SK-N-MC (cell line): ENCODE measurements at places on chromosomes 16 and 17.
A peak's percentile ranks its signal among the peaks of the same experiment; 100 is the strongest.

DNA sequence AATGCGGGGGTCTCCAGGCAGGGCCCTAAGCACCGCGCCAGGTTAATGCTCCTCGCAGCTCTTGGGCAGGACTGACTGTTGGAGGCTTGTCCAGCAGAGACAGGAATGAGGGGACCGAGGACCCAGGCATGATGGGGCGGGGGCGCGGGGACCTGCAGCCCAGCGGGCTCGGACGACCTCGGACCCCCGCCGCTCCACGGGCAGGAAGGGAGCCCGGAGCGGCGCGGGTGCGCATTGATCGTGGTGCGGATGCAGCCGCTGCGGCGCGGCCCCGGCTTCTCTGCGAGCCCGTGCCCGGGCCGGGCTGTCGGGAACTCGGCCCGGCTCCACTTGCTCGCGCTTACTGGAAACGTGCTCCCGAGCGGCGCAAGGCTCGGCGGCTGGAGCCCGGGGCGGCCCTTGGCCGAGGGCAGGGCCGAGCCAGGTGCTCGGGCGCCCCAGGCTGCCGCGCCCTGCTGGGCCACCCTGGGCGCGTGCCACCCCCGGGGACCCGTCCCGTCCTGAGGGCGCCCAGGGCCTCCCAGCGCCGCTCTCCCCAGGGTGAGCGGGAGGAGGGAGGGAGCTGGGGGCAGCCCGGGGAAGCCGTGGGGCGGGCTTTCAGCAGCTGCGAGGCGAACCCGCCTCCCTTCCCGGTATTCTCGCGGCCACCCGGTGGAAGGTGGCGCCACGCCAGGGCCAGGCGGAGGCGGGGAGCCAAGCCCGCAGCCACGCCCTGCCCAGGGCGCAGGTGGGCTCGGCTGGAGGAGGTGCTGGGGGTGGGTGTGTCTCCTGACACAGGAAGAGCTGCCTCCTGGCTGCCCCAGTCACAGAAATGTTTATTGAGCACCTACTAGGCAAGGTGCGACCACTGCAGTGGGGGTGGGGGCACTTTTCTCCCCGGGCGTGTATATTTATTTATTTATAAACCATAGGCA, 45.9 kb downstream of the SOCS3 start:
- DNase-seq = no peak

- no peak for DNase-seq
Measured at GRCh38 chr17:70599198-70599597, 429.9 kb downstream of the KCNJ2 start.

DNA sequence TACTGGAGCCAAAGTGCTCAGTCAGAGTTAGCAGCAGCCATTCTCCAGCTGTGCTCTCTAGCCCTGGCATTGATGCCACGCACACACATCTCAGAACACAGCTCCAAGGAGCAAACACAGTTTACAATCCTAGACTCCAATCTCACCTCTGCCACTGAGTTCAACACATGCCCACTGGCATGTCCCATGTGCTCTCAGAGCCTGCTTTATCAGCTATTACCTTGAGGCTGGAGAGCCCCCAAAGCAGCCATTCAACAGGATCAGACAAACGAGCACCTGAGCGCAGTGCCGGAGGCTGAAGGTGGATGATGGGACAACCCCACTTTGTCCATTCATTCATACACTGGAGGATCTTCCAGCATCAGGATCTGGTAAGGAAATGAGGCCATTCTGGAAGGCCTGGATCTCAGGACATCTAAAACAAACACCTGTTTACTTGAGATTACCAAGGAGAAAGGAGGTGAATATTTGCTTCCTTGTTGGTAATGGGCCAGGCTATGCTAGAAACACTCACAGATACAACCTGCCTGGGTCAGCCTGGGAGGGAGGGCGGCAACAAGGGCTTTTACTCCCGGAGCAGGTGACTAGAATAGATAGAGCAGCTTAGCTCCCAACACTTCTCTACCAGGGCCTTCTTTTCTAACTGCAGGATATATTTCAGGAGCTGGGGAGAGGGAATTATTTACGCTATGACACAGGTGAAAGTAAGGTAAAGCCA, 25.4 kb downstream of the RANBP10 start:
- DNase-seq = no peak

- DNase-seq = no peak
Measured at GRCh38 chr16:30724641-30725417, 23.4 kb upstream of the PHKG2 start.

DNA sequence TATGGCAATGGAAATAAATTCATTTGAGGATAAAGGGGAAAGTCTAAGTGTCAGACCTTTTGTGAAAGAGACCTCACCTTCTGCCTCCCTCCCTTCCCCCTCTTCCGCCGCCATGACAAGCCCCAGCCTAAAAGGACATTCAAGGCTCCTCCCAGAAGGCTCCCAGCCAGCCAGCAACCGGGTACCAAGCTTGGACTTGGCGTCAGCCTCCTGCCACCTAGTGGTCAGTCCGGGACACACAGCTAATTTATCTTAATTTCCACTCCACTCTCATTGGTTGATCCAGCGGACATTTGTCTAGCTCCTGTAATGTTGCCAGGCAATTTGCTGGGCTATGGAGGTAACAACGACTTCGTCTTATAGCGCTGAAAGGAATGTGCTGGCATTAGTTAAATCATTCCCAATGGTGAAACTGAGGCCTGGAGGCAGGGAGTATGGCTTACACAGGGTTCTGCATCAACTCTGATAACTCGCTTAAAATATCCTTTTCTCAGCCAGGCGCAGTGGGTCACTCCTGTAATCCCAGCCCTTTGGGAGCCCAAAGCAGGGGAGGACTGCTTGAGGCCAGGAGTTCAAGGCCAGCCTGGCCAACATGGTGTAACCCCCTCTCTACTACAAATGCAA, 19.3 kb upstream of the CLEC3A start:
- DNase-seq = peak; percentile 44

DNA sequence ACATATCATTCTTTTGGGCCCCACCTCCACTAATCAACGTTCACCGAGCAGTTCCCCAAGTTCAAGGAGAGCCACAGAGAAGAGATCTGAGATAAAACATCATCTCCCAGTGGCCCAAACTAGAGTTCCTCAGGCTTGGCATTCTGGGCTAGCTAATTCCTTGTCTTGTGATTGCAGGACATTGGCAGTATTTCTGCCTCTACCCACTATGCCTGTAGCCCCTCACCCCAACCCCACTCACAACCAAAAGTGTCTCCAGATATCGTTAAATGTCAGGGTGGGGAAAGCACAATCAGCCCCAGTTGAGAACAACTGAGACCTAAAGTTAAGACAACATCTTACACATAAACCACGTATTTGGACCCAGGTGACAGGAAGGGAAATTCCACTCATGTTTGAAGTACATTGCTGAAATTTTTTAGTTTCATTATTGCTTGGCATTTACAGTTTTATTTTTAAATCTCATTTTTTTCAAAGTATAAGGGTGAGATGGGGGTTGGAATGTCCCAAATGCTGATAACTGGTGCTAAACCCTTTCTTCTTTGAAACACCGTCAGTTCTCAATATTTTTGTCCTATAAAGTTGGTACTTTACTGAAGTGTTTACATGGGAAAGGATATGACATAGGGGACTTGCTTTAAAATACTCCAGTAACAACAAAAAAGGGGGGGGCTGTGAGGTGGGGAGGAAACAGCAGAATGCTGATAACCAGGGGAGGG, 13.6 kb downstream of the ZC3H7A start:
- no peak for DNase-seq

DNA sequence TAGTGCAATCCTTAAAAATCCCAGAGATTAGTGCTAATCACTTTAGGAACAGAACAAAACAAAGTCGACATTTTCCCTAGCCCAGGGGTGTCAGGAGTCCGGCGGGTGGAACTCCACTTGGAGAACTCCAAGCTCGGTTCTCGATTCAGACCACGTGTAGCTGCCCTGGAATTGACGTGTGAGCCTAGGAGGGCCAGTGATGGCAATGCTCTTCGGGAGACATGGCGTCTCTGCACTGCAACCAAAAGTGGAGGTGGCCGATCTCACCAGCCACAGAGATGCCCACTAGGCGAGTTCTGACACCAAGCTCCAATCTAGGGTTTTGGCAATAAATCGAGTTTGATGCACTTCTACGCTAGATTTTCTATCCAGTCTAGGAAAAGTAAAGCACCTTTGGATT, 17.6 kb downstream of the MAP1LC3B start:
- DNase-seq = no peak
